ENCODE measurements at places on chromosomes 13 and 19.
A peak's percentile ranks its signal among the peaks of the same experiment; 100 is the strongest.

GRCh38 chr13:107644136-107644535, 571.2 kb downstream of the LIG4 start:
- H3K27ac ChIP-seq, result no peak overlapping the region
- H3K27me3 ChIP-seq, result no peaks in the 10 kb centered on the region
- no peaks in the 10 kb centered on the region for H3K4me1 ChIP-seq
- no peaks in the 10 kb centered on the region for H3K36me3 ChIP-seq

- peak overlapping the region; percentile 83 for H3K27ac ChIP-seq
- no peaks in the 10 kb centered on the region for H3K27me3 ChIP-seq
- no peaks in the 10 kb centered on the region for H3K36me3 ChIP-seq
- peak overlapping the region; percentile 15 for H3K4me3 ChIP-seq
- DNase-seq, result no peak
Observed at GRCh38 chr19:49125025-49125731, 5.8 kb downstream of the PPFIA3 start.

GRCh38 chr13:24214528-24214927, 54.0 kb downstream of the SPATA13 start:
- no peak overlapping the region for H3K27ac ChIP-seq
- peaks cover 25% of the 10 kb centered on the region for H3K4me1 ChIP-seq
- H3K4me3 ChIP-seq, result no peak overlapping the region
- H3K27me3 ChIP-seq, result no peaks in the 10 kb centered on the region
- no peak for DNase-seq

GRCh38 chr19:35908973-35909683, 1.0 kb upstream of the TYROBP start:
- H3K36me3 ChIP-seq, result no peaks in the 10 kb centered on the region
- peak; percentile 46 for DNase-seq
- no peak overlapping the region for H3K4me3 ChIP-seq

GRCh38 chr13:80203496-80203895, 137.4 kb downstream of the SPRY2 start:
- no peaks in the 10 kb centered on the region for H3K27me3 ChIP-seq
- no peak overlapping the region for H3K27ac ChIP-seq
- no peak for DNase-seq
- H3K4me1 ChIP-seq, result no peaks in the 10 kb centered on the region

- no peaks in the 10 kb centered on the region for H3K36me3 ChIP-seq
- H3K27me3 ChIP-seq, result no peaks in the 10 kb centered on the region
- no peak overlapping the region for H3K27ac ChIP-seq
Observed at GRCh38 chr13:36858290-36858689, 39.3 kb downstream of the RFXAP start.
